IPS-NIHi11 (cell line): ENCODE measurements at places on chromosomes 6 and 20.

GRCh38 chr6:36739947-36740817 lies 42.6 kb downstream of the RAB44 start:
- DNase-seq = no peak

DNA sequence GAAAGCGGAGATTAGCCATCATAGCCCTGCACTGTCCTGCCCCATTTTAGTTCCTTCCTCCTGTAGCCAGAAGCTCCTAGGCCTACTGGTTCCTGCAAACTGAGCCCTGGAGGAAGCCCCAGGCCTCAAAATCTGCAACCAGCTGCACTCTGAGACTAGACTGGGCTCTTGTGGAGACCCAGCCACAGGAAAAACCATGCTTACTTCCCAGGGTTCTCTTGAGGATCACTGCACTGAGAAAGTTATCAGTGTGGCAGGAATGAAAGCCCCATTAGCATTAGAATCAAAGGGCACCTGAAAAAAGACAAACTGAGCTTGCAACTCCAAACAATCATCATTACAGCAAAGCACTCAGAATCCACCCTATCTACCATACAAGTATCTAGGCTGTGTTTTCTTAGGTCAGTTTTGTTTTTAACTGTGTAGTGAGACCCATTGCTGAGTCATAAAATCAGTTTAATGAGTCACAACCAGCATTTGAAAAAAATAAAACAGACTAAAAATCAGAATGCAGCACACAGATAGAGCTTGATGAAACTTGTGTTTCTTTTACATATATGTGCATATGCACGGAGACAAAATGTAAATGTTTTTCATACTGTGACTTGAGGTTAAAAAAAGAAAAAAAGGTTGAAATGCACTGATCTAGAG lies 91.0 kb downstream of the UNC5CL start:
- no peak for DNase-seq

- DNase-seq = no peak
Measured at GRCh38 chr6:106162921-106163320, 76.8 kb downstream of the PRDM1 start.

- DNase-seq = no peak
Measured at GRCh38 chr6:52392944-52393343, 27.2 kb upstream of the EFHC1 start.

DNA sequence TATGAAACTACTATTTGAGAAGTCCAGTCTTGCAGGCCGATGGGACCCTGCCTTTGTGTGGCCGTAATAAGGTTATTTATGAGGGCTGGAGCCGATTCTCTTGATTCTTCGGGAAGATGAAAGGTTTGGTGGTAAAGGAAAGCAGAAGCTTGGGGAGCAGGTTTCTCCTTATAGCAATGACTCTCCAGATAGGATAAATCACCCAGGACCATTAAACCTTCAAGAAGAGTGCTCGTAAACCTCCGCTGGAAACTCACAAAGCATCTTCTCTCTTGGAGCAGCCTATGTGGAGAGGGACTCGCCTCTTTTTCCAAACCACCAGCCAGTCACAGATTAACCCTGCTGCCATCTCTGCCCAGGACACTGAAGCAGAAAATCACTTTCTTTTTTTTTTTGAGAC lies 69.6 kb upstream of the SALL4 start:
- DNase-seq = no peak

- DNase-seq = peak; percentile 20
Measured at GRCh38 chr6:142372348-142372747, 70.5 kb downstream of the ADGRG6 start.

GRCh38 chr6:150025201-150025917 lies at the start of gene RAET1L:
Gene RAET1L (minus strand): TSS chr6:150025532. CDS start chr6:150025471, 61 bp downstream.
- DNase-seq = peak; percentile 46

DNA sequence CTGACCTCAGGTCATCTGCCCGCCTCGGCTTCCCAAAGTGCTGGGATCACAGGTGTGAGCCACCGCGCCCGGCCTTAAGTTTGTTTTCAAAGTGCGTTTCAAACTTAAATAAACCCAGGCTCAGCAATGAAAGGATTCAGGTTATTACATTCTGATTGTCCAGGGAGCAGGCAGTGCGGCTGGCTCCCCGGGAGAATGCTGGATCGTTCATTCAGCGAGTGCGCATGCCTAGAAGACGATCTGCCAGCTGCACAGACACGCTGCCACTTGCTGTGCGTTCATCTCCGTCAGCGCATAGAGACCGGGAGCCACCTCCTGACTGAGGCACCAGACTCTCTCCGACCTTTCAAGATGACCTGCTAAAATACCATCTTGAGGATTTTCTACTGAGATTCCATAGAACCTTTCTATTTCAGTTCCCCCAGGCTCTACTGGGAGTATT lies 163.9 kb upstream of the ZNF217 start:
- no peak for DNase-seq

- no peak for DNase-seq
Measured at GRCh38 chr6:4256969-4257368, 121.6 kb upstream of the ECI2 start.

- no peak for DNase-seq
Measured at GRCh38 chr6:19665613-19665909, 171.6 kb upstream of the ID4 start.

- no peak for DNase-seq
Measured at GRCh38 chr20:25023356-25023755, 30.8 kb upstream of the APMAP start.

- no peak for DNase-seq
Measured at GRCh38 chr6:27049863-27050781, 197.4 kb upstream of the PRSS16 start.

GRCh38 chr6:42093582-42094329 lies 43.4 kb downstream of the TAF8 start:
- DNase-seq = peak; percentile 41

DNA sequence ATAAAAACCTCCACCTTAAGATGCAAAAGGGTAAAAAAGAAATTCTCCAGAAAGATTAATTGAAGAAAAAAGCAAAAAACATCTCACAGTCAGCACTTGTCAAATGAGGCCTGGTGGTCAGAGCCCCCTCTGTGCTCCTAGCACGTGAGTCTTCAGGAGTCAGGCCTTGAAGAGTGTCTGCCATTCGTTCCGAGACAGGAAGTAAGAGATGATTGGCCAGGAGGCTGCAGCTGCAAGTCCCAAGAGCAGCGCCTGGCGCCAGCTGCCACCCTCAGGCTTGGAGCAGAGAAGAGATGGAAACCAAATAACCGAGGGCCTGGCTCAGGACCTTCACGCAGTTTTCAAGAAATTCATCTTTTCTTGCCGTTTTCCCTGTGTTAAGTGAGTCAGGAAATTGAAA lies 65.0 kb downstream of the FAM120B start:
- peak; percentile 60 for DNase-seq

DNA sequence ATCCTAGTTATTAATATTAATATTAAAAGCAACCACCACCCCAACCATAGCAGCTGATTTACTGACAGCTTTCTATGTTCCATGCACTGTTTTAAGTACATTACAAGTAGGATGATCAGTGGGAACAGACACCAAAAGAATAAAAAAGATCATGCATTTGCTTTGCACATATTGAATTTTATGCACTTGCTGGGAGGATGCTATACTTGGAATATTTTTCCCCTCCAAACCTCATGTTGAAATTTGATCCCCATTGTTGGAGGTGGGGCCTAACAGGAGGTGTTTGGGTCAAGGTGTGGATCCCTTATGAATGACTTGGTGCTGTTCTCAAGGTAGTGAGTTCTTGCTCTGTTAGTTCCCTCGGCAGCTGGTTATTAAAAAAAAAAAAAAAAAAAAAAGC lies 178.9 kb upstream of the MYLIP start:
- no peak for DNase-seq

GRCh38 chr20:63264519-63264918 lies 8.1 kb upstream of the ARFGAP1 start:
- no peak for DNase-seq

DNA sequence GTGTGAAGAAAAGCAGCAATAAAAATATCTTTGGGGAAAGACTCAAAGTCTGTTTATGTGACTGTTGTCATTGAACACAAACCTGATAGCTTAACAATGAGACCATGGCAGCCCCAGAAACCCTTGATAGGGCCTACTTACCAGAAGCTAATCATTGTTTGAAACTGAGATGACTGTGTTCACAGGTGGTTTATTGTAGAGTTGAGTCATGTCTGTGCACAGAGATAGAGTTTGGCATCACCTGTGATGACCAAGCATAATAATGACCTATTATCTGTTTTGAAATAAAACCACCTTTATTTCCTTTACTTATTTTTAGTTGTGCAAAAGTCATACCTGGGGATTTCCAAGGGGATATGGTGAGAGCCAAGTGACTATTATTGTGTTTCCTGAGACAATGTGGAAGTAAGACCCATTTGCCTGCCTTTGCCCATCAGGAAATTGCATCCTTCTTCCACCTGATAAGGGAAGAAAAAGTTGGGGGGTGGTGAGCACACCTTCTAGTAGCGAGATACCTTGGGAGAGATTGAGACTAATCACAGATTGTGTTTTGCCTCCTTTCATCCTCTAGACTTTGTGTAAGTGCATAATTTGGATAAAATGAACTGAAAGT lies 456.9 kb upstream of the JAG1 start:
- DNase-seq = no peak

DNA sequence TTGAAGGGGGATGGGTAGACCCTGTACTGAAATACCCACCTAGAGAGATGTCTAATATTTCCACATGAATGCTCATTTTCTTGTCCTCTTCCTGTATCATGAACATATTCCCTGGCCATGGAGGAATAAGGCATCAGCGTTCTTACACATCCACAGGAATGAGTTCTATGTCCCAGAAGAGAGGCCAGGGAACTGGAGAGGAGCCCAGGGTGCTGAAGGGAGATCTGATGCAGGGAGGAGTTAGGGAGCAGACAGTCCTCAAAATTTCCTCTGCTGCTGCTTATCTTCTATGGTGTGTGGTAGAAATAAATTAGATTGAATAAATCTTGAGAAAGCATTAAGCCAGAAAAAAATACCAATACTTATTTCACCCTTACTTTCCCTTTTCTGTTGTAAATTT lies 295.0 kb downstream of the KCNQ5 start:
- DNase-seq = no peak

- no peak for DNase-seq
Measured at GRCh38 chr20:54339093-54339492, 131.2 kb downstream of the PFDN4 start.

DNA sequence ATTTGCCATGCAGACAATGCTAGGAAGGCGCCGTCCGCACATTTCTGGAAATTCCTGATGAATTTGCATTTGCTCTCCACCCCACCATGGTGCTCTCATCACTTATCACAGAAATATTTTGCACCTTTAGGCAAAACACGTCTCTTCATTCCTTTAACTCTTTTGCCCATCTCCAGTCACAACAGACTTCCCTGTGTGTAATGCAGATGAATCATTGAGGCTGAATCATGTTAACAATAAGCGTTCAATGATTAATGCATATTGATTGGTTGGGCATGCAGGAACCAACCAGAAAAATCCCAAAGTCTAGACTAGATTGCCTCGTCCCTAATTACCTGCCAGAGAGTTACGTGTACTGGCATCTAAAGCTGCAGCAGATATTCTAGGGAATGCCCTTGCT lies 80.0 kb upstream of the ATXN1 start:
- DNase-seq = no peak

- DNase-seq = no peak
Measured at GRCh38 chr6:2054516-2055067, 190.8 kb downstream of the GMDS start.

- DNase-seq = no peak
Measured at GRCh38 chr6:73870907-73871306, 174.9 kb downstream of the CD109 start.

DNA sequence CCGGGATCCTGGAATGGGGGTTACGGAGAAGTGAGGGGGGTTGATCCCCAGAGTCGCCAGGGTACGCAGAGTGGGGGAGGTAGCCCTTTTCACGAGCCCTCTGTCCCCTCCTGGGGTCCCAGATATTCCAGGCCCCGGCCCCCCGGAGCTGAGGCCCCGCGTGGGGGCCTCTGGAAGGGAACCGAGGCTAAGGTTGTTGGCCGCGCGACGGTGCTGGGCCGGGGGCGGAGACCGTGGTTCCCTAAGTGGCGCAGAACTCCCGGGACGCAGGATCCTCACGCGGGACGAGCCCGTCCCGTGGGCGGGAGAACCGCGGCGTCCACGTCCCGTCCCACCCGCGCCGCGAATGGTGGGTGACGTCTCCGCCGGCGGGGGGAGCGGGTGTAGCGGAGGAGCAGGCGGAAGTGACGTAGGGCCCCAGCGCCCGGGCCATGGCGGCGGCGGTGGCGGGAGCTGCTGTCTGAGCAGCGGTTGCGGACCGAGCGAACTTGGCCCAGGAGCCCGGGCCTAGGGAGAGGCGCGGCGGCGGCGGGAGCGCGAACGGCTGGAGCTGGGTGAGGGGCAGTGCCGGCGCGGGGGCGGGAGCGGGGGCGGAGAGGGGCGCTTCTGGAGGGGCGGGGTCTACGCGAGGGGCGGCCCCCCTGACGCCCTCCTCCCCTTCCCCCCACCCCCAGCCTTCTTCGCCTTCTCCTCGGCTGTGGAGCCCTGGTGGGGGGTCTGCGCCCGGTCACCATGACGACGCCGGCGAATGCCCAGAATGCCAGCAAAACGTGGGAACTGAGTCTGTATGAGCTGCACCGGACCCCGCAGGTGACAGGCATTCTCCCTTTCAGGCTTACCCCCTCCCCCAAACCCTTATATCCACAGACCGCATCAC lies at the start of gene RING1:
TSS of gene RING1 (plus strand) at position 410 of the 877 bp plus-strand sequence. CDS start at position 733, 323 bp downstream.
- peak; percentile 89 for DNase-seq

DNA sequence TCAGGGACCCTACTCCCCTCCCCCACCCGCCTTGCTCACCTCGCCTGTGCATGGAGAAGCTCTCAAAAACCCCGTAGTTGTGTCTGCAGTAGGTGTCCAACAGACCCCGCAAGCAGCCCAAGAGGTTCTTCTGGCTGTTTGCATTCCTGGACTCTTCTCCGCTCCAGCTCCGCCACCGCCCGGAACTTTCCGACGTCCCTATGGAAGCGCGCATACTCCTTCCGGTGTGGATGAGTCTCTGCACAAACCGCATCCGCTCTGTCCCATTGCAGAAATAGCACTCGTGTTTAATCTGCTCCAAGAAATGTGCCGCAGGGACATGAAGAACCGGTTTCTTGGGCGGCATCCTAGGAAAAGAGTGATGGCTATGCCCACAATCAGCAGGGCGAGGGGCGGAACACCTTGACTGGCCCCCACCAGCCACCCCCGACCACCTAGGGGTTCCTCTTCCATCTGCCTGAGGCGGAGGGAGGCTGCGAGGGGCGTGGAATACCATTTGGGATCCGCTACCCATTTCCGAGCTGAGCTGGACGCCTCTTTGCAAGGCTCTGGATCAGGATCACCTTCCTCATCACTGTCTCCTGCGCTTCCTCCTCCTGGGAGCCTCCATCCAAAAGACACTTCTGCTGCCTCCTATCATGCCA lies 20.2 kb downstream of the HLA-DRA start:
- DNase-seq = no peak

GRCh38 chr20:37526238-37526838 lies 1.3 kb downstream of the BLCAP start:
- DNase-seq = peak; percentile 87
